ENCODE measurements at places on chromosomes 1 and 21.

DNA sequence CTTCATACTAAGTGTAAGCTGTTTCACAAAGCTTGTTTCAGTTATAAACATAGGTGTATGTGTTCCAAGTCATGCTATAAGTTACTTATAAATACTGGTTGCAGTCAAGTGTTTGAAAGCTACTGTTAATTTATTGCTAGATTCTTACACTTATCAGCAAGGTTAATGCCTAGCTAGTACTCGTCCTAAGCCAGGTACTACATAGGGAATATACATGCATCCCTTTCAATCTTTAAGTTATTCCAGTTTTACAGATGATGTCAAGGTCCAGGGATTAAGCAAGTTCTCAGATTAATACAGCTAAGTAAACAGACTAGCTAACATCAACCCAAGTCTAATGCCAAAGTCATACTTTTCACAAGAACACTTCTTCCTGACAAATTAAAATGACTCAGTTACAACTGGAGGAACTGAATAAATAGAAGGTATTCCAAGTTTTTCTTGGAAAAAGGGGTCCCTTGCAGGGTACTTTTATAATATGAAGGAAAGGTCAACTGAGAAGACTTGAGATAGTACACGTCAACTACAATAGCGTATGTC, 652.2 kb upstream of the USP24 start:
- peaks cover 1% of the 10 kb centered on the region for H3K27me3 ChIP-seq
- H3K36me3 ChIP-seq, result no peaks in the 10 kb centered on the region
- no peak overlapping the region for H3K27ac ChIP-seq
- H3K4me1 ChIP-seq, result no peaks in the 10 kb centered on the region

DNA sequence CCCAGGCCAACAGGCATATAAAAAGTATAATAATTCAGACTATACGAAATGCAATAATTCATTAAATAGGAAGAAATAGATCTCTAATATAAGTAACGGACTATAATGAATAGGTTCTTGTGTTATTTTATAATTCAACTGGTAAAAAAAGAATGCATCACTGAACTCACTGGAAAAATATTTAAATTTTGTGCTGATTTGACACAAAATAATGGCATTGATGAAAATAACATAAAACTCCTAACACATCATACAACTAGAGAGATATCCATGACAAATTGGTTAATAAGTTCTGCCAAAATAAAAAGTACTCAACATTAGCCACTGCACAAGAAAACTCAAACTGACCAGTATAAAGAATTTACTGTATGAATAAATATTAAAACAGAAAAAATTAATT, 57.1 kb upstream of the RAB4A start:
- H3K4me1 ChIP-seq, result peaks cover 8% of the 10 kb centered on the region
- H3K4me3 ChIP-seq, result no peak overlapping the region
- no peak overlapping the region for H3K27ac ChIP-seq

DNA sequence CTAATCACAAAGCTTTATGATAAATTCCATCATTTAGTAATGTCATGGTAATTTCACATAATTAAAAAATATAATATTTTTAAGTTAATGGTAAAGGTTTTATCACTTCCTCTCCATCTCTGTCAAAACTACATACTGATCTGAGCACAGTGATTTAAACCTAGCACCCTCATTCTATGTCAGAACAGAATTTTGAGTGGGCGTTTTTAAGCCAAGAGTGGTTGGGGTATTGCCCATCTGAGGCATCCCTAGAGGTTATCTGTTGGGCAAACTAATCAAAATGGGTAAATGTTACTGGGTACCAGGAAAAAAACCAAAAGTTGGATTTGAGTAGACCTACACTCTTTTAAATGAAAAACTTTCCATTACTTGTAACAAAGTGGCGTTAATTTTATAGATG, 100.7 kb upstream of the GFI1 start:
- peaks cover 21% of the 10 kb centered on the region for H3K36me3 ChIP-seq
- peak overlapping the region; percentile 95 for H3K27ac ChIP-seq
- H3K4me1 ChIP-seq, result peaks cover 38% of the 10 kb centered on the region
- no peaks in the 10 kb centered on the region for H3K27me3 ChIP-seq

GRCh38 chr21:44421901-44422840, 33.1 kb upstream of the LRRC3 start:
- H3K4me1 ChIP-seq, result no peaks in the 10 kb centered on the region
- H3K27ac ChIP-seq, result no peak overlapping the region
- H3K36me3 ChIP-seq, result peaks cover 25% of the 10 kb centered on the region
- H3K4me3 ChIP-seq, result no peak overlapping the region

DNA sequence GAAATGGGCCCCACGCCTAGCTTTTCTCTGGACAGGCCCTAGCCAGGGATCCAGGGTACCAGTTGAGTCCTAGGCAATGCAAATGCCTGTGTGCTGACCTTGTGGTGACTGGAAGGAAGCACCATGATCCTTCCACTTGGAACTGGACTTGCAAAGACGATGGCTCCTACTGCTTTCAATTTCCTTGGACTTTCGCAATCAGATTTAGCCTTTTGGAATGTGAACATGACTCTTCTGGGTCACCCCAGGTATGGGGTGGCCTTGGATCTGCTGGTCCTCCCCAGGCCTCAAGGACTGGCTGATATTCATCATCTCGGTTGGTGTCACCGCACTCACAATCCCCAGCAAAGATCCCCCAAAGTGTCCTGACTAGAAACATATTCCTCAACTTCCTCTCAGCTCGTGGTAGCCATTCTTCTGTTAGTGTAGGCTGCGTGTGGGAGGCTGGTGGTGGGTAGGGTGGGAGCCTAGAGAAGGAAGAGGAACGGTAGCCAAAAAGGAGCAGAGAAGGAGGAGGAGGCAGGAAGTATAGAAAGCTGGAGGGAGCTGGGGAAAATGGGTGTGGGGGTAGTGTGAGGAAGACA, 130.5 kb downstream of the PPIAL4G start:
- DNase-seq, result no peak
- H3K4me3 ChIP-seq, result no peak overlapping the region
- peaks cover 85% of the 10 kb centered on the region for H3K27me3 ChIP-seq
- no peaks in the 10 kb centered on the region for H3K36me3 ChIP-seq

GRCh38 chr1:107096690-107097089, 40.2 kb downstream of the PRMT6 start:
- H3K4me1 ChIP-seq, result no peaks in the 10 kb centered on the region
- H3K36me3 ChIP-seq, result no peaks in the 10 kb centered on the region
- no peak for DNase-seq
- H3K27ac ChIP-seq, result no peak overlapping the region
- no peaks in the 10 kb centered on the region for H3K27me3 ChIP-seq
- no peak overlapping the region for H3K4me3 ChIP-seq

- no peaks in the 10 kb centered on the region for H3K27me3 ChIP-seq
- H3K27ac ChIP-seq, result no peak overlapping the region
- H3K36me3 ChIP-seq, result no peaks in the 10 kb centered on the region
- no peaks in the 10 kb centered on the region for H3K4me1 ChIP-seq
- no peak for DNase-seq
- H3K4me3 ChIP-seq, result no peak overlapping the region
These were observed 135.6 kb upstream of the CACNA1E start for GRCh38 chr1:181347495-181348390.

DNA sequence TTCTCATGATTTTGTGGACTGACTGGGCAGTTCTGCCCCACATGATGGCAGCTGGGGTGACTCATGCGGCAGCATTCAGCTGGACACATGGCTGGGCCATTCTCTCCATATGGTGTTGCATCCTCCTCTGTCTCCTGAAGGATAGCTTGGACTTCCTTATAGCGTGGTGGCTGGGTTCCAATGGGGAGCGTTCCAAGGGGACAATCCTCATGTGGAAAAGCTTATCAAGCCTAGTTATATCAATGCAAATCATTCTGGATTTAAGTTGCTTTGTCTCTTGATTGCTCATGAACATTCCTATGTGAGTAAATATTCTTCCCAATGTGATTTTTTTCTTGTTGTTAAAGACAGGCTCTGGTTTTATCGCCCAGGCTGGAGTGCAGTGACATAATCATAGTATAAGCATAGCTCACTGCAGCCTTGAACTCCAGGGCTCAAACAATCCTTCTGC, 13.2 kb upstream of the SLC2A1 start:
- H3K27ac ChIP-seq, result no peak overlapping the region
- H3K4me3 ChIP-seq, result no peak overlapping the region

DNA sequence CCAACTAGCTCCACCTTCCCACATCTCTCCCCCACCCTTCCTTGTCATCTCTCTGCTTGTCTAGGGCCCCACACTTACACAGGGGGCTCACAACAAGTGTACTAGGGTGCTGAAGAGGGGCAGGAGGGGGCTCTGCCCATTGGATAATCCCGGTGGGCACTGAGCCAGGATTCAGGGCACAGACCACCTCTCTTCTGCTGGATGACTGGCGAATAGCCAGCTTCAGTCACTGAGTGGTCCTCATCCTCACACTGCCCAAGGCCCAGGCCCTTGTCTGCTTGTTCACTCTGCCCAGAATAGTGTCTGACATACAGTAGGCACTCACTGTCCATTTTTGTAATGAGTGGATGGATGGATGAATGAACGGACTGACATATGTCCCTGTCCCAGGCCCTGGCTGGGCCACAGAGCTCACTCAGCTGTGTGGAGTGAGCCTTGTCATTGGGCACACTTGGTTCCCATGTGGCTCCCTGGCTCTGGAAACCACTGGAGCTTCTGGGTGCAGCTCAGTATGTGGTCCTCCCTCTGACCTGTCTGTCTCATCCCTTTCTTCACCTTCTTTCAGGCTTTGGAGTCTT, 36.6 kb downstream of the FOXO6 start:
- H3K4me3 ChIP-seq, result no peak overlapping the region
- H3K27ac ChIP-seq, result no peak overlapping the region
- no peaks in the 10 kb centered on the region for H3K4me1 ChIP-seq
- no peak for DNase-seq

DNA sequence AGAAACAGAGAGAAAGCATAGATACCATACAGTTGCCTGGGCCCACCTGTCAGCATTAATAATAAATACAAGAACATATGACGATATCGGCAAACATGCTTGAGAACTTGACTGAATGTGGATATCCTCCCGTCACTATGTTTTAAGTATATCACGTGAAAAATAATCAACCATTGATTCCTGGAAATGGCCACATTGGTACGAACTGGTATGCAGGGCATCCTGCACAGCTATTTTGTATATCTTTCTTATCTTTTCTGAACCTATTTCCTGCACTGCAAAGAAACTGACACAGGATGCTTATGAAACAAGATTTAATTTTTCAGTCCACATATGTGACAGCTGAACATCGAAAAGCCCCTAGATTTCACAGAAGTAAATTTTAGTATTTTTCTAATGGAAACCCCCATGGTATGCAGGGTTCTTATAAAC, 22.8 kb upstream of the RGS1 start:
- H3K27me3 ChIP-seq, result peaks cover 3% of the 10 kb centered on the region
- H3K27ac ChIP-seq, result peak overlapping the region; percentile 20
- peaks cover 21% of the 10 kb centered on the region for H3K4me1 ChIP-seq

GRCh38 chr21:33897739-33898138, 17.9 kb downstream of the ATP5PO start:
- no peak overlapping the region for H3K4me3 ChIP-seq
- peaks cover 27% of the 10 kb centered on the region for H3K4me1 ChIP-seq
- no peak for DNase-seq
- peaks cover 6% of the 10 kb centered on the region for H3K27me3 ChIP-seq
